ENCODE measurements at places on chromosomes 6 and 20.

DNA sequence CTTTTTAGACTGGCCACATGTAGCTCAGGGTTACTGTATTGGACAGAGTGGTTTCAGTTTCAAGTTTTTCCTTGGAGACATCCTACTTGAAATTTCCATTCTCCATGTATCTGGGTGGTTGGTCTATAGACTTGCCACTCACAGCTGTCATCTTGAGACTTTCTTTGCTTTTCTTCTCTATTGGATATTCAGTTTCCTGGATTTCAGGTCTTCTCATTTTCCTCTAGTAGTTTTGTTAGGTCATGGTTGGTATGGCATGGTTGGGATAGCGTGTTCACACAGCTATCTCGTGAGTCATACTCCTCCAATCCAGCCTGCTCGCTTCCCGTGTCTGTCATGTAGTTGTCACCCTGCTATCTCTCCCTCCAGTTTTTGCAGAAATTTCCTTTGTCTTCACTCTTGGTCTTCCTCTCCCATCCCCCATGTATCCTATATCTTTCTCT lies 48.3 kb downstream of the PTPN1 start:
- no peak for DNase-seq

GRCh38 chr6:121868206-121868605 lies 432.8 kb downstream of the GJA1 start:
- DNase-seq: no peak

DNA sequence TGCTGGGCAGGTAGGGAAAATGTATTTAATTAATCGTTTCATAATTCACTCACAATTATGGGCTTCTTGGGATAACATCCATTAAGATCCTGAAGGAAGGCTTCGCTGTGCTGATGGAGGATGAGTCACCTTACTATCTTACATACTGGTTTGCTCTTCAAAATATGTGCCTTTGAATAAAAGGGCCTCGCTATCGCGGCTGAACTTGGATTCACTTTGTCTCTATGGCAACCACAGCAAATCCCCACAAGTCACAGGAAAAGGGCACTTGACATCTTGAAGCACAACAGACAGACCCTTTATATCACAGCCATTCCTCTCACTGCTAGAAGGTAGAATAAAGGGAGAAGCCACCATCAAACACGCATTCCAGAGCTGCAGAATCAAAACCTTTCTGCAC lies 141.3 kb upstream of the MYLIP start:
- DNase-seq: no peak

GRCh38 chr6:29666826-29667130 lies 9.9 kb downstream of the MOG start:
- no peak for DNase-seq

- DNase-seq: no peak
Measured at GRCh38 chr6:12047792-12048432, 35.8 kb downstream of the HIVEP1 start.

DNA sequence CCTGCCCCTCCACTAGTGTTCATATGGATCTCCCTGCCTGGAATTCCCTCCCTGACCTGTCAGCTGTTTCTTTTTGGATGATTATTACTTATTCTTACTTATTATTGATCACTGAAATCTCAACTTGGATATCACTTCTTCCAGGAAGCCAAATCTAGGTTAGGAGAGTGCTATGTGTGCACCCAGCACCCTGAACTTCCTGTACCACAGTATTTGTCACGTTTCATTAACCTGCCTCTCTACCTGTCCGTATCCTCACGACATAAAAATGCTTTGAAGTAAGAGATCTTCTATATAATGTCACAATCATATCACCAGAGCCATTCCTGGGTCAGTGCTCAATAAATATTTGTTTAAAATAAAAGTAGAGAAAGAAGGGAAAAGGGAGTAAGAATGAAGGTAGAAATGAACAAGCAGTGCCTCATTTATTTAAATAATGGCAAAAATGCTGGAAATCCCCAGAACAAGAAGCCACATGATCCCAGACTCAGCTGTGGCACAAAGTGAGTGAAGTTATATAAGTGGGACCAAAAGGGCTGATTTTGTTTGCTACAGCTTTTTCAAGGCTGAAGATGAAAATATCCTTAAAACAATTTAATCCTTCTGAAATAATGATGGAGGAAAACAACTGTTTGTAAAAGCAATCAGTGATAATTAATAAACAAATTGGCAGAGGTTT lies 88.0 kb upstream of the MANEA start:
- DNase-seq: no peak

DNA sequence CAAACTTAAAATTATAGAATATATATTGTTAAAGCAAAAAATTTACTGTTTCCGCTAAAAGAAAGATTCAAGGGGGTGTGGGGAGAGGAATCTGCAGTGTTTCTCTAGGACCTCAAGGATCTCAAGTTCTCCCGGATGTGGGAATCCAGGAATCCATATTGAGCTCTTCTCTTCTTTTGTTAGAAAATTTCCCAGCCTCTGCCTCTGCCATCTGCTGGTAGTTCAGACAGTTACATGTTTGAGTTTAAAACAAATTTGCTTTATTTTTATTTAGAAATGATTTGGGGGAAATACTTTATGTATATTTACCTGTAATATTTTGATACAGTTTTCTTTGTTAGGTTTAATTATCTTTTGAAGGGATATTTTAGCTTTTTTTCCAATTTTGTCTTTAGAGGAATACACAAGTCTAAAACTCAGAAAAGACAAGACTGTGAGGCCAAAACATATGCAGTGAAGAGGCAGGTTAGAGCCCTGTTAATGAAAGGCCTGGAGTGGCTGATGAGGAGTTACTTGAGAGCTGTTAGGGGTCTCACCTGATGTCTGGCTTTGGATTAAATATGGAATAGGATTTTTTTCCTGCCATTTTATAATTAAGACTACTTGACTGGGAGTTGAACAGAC lies 268.8 kb downstream of the ARID1B start:
- DNase-seq: no peak

- DNase-seq: no peak
Measured at GRCh38 chr6:145155411-145155810, 579.9 kb downstream of the EPM2A start.

GRCh38 chr6:40477246-40478126 lies 109.7 kb downstream of the LRFN2 start:
- DNase-seq: peak; percentile 28

DNA sequence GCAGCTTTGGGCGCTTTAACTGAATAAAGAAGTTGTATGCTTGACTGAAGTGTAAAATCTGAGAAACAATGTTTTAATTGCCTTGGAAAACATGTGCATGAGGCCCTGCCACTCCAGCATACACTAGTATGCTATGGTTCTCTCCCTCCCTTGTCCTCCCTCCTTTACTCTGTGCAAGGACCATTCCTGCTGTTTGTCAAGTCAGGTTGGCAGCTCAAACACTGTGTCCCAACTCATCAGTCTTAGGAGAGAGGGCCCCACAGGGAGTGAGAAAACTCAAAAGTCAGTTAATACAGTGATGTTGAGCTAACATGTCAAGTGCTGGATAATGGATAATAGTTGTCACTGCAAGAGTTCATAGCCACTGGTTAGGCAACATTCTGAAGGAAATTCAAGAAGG lies 543.6 kb downstream of the GRIK2 start:
- no peak for DNase-seq

DNA sequence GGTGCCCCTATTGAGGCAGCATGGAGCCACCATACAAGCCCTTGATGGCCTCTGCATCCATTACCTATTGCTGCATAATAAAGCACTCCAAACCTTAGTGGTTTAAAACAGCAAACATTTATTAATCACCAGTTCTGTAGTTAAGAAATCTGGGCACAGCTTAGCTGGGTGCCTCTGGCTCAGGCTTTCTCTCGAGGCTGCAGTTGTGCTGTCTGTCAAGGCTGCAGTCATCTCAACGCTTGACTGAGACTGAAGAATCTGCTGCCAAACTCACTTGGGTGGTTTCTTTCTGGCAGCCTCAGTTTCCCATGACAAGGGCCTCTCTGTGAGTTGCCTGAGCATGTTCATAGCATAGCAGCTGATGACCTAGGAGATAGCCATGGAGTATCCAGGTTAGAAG lies 207.4 kb upstream of the LRFN2 start:
- no peak for DNase-seq

GRCh38 chr20:38202982-38203293 lies 37.9 kb upstream of the TGM2 start:
- DNase-seq: no peak

- no peak for DNase-seq
Measured at GRCh38 chr6:78605909-78606446, 261.4 kb upstream of the IRAK1BP1 start.

DNA sequence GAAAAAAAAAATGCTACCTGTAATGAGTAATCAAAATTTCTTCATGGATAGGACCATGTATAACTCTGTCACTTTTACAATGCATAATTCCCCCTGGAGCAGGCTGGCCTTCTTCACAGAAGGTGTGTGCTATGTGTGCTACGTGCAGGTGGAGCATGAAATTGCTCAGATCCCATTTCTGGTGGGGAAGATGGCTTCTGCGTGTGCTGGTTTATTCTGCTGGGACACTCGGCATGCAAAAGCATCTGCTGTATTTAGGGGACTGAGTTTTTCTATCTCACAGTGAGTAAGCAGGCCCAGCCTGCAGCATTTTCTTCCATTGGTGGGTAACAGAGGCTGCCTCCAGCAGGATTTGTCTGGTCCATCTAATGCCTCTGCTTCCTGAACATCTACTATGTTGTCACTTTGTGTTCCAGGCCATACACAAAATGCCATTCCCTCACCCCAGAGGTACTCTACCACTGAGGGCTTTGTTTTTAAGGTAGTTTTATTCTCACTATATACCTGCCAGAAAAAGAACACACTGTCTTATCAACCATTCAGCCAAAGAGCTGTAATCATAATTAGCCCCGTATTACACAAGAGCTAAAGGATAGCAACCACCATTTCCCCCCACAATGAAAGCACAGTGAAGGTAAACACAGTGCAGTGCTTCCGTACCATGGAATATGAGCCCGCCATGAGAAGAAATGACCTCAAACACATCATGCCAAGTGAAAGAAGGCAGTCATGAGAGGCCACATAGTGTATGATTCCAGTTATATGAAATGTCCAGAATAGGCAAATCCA lies 62.4 kb downstream of the SYNDIG1 start:
- DNase-seq: no peak

Data from occipital lobe (tissue), 3 donors.